Stimulated activated CD8-positive, alpha-beta memory T cell treated with anti-CD3 and anti-CD28 coated beads, Interleukin-15, amount 100 ng/mL, for 4 hours (primary cell): ENCODE measurements at places on chromosomes 11 and 22.

DNA sequence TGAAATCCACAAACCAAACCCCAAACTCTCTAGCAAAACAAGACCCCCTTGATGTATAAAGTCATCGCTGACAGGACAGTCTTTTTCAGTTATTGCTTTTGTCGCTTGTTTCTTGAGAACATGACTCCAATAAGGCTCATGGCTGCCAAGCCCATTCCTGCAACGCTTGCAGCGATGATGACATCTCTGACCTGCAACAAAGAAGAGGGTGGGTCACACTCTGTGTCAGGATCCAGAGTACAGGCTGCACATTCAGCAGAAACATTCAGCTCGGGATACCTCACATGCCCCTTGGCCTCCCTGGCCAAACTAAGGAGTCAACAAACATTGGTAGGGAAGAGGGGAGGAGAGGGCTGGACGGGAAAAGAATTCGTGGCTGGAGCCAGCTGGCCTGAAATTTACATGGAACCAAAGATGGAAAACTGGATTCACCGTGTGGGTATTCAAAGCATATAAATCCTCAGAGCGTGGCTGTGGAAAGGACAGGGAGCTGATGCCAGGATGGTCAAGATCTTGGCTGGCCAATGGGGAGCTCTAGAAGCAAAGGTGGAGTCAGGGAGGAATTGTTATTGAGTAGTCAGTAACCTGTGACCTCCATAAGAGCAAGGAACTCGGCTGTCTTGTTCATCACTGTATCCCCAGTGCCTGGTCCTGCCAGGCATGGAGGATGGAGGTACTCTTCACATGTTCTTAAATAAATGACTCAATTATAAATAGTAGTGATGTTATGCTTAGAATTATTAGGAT, 11.8 kb upstream of the PLAAT2 start:
- no peak for DNase-seq

DNA sequence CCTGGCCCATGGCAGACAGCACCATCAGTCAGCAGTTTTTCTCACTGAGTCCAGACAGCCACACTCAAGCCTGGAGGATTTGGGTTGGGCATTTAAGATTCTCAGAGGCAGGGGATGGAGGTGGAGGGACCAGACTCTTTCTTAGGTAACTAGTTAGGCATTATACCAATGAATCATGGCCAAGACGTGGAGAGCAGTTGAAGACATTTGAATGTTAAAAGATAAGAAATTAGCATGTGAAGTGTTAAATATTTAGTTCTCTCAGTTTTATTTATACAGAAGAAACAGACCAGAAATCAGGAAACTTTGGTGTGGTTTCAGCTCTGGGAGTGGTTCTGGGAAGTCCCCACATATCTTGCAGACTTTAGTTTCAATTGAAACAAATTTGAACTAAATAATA, 9.9 kb downstream of the GTF2H1 start:
- no peak for DNase-seq

DNA sequence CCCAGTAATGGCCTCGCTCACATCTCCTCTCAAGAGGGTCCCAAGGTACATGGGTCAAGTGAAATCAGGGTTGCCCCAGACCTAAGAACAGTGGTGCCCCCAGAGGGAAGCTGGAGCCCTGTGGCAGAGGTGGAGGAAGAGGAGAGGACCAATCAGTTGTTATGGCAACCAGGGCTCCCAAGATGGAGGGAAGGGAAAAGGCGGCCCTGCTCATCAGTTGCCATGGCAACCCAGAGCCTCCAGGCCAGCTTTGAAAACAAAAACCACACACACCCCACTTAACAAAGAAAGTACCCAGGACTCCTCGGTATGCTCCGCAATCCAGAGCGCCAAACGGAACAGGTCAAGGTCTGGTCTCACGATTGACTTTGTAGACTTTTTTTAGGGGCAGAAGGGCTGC, 53.5 kb upstream of the SLC35C1 start:
- DNase-seq = no peak

- DNase-seq = no peak
These were observed 247.6 kb downstream of the CADM1 start for GRCh38 chr11:115256397-115257197.

DNA sequence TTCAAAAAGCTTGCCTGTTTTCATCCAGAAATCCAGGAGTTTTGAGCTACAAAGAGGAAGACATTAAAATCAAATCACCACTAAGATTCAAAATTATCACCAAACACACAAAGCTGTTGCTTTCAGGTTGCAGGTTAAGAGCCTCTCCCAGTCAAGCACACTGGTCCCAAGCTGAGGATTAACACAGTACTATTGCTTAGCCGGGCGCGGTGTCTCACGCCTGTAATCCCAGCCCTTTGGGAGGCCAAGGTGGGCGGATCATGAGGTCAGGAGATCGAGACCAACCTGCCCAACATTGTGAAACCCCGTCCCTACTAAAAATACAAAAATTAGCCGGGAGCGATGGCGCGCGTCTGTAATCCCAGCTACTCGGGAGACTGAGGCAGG, 1165.1 kb downstream of the LRRC4C start:
- no peak for DNase-seq

DNA sequence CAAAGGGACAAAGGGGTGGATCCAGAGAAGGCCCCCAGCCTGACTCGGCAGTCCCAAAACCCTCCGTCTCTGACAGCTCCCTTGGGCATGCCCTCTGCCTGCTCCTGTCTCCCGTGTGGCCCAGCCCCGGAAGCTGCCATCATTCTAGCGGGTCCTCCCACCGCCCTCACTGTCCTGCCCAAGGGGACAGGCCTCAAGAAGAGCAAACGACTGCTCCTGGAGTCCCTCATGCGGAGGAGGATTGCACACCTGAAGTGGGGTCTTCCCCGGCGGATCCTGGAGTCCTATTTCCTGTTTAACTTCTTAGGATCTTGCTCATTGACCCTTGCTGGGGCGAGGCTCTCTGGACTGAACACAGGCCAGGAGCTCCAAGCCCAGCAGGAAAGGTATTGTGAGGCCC, 2.6 kb upstream of the MEI1 start:
- no peak for DNase-seq

GRCh38 chr11:132126973-132127899, 756.8 kb downstream of the NTM start:
- DNase-seq = no peak

GRCh38 chr11:97854357-97854756, 1166.4 kb upstream of the CNTN5 start:
- no peak for DNase-seq

- no peak for DNase-seq
These were observed 5.1 kb downstream of the PDXP start for GRCh38 chr22:37663521-37664140.

DNA sequence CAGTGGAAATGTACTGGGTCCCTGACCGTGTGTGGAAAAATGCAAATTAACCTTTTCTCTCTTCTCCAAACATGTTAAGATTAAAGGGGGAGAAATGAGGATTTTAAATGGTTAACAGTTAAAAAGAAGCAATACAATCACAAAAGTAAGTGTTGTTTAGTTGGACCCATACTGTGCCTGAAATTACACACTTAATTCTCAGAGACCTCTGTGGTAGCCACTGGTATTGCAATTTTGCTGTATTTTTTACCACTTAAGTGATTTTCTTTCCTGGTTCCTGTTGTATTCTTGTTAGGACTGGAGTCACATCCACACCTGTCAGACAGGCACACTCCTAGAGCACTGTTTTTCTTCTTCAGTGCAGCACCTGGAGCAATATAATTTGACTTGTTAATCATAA, 179.6 kb upstream of the PDGFD start:
- no peak for DNase-seq

DNA sequence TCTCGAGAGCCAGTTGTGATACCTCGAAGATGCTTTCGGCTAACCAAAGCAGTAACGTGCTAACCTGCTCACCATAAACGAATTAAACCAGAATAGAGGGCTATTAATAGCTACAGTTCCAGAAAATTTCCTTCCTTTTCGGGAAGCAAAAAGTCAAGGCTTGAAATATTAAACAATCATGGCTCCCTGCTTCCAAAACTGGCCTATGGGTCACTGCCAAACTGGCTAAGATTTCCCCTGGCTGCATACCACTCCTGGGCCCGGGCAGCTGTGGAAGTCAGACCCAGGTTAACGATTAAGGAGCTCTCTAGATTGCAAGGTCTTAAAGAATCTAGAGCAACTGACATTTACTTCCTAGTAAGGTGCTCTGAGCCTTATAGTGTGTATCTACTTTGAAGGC, 1.7 kb downstream of the AMOTL1 start:
- DNase-seq = no peak

GRCh38 chr11:116310226-116310625, 462.6 kb downstream of the BUD13 start:
- DNase-seq = no peak

GRCh38 chr11:66570079-66570849, 1.9 kb upstream of the CTSF start:
- DNase-seq = no peak

- no peak for DNase-seq
These were observed 165.2 kb upstream of the RAG2 start for GRCh38 chr11:36763187-36763586.

- DNase-seq = no peak
These were observed 41.0 kb downstream of the CSF2RB start for GRCh38 chr22:36954251-36955014.

DNA sequence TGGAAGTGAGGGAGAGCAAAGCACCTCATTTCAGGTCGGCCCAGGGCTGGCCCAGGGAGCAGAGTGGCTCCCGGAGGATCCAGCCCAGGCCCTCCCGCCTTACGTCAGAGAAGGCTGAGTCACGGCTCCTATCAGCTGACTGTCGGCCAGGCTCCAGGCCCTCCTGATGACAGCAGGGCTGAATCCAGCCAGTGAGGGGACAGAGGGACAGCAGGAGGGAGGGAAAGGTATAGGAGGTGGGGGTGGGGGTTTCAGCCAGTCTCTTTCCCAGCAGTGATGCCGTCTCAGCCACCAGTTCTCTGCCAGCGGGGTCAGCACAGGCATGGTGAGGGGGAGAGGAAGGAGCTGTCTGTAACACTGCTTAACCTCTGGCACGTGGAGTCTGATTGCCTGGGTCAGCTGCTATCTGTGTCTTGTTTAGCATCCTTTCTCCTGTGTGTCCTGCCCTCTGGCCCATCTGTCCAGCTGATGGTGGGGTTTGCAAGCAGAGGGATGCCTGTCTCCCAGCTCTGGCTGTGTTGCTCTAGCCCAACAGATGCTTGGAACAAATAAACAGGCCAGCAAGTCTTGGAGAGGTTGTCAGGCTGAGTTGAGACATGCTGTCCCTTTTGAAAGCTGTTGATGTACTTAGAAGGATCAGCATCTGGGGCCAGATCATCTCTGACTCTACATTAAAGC, 74.0 kb downstream of the ADAMTS15 start:
- DNase-seq = no peak

GRCh38 chr22:43031617-43032016, 16.7 kb upstream of the PACSIN2 start:
- DNase-seq = no peak

DNA sequence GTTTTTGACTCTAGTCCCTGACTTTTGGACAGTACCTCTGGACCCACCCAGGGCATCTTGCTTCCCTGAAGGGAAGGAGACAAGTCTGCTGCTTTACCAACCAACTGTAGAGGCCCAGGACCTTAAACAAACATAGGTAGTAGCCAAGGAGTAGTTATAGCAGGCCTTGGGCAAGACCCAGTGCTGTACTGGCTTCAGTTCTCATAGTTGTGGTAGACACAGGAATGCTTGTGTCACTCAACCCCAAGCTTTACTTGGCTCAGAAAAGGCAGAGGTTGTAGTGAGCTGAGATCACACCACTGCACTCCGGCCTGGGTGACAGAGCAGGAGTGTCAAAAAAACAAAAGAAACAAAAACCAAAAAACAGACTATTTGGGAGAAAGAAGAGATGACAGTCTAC, 21.3 kb upstream of the OR52M1 start:
- DNase-seq = no peak

GRCh38 chr22:45529971-45530575, 27.4 kb downstream of the FBLN1 start:
- DNase-seq = no peak

DNA sequence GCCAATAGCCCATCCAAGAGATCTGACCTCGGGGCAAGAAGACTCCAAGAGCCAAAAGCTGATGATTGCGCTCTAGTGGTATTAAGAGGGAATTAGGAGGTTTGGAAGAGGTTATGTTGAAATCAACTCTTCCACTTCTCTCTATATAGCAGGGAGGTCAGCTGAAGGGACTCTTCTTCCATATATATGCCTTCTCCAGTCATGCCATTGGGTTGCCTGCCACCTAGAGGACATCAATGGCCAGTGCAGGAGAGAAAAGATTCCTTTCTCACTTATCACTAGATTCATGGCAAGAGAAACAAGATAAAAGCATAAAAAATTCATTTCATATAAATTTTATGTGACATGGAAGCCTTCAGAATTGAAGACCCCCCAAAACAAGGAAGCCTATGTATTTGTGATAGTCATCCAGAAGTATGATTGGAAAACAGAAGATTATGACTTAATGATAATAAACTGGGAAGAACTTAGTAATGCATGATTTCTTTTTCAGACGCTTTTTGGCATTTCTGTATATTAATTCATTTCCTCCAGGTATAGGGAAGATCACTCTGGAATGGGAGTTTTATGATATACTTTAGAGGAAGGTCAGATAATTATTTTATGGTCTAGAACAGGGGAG, 435.1 kb upstream of the DDI1 start:
- no peak for DNase-seq

- no peak for DNase-seq
These were observed 77.8 kb upstream of the DDI1 start for GRCh38 chr11:103958475-103959215.

- no peak for DNase-seq
These were observed 35.8 kb downstream of the WNT11 start for GRCh38 chr11:76170468-76170867.

DNA sequence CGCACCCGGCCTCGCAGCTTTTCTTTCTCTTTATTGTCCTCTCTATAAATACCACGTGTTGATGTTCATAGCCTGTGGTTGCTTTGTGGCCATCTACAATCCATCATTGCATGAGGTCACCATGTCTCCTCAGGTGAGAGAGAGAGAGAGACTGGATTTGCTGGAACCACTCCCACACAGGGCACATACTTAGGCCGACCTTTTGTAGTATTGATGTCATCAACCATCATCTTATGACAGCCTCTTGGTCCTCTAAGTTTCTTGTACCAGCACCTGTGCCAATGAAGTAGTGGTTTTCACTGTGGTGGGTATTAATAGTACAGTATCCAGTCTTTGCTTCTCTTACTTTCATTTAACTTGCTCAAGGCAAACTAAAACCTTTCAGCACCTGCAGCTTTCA, 22.8 kb upstream of the P2RY6 start:
- no peak for DNase-seq

GRCh38 chr11:55714982-55715888, 53.2 kb downstream of the OR4C6 start:
- no peak for DNase-seq

- DNase-seq = no peak
These were observed 117.4 kb upstream of the BID start for GRCh38 chr22:17891481-17892167.
